ENCODE measurements at places on chromosomes 2 and 18. TPM values are rescaled to one million over a fixed set of nuclear protein-coding genes. Genes with fewer than 3 reads are reported as not detected.

DNA sequence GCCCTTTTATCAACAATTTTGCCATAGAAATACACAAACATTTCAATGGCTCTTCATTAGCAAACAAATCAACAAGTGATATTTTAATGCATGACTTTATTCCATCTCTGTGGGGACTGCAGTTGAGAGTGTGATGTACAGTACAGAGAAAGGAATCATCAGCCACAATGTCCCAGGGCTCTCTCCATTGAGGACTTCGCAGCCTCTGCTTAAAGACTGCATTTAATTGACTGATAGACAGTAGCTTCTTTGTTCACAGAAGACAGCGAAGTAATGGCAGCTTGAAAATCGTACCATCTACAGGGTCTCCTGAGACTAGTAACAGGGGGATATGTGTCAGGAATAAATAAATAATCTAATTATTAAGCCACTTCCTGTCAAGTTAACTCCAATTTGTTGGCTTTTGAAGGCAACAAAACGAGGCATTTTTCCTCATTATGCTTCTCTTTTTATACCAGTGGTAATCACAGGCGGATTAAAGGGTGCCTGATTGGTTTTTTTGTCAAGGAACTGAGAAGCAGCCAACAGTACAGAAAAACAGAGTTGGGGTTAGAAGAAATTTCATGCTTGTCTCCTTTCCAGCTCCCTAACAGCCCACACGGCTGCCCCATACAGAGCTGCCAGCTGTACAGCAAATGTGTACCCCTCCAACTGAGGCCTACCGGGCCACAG is 164.3 kb downstream of the ZNF521 start:
- DNase-seq = no peak

DNA sequence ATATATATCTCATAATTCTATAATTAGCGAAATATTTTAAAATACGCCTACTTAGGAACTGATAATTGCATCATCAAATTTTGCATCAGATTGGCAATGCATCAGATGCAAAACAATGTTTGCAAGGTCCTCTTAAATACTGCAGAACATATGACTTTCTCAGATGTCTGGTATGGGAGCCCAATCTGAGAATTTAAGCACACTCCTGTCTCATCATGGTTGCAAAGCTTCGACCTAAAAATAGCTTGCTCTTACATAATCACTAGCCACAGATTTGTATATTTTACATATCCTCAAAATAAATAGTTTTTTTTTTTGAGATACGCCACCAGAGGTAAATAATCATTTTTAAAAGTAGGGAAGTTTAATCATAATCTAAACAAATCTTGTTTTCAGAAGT is 123.2 kb downstream of the CABYR start:
- no peak for DNase-seq

CMPK2 gene
- total RNA-seq = 0.17 TPM

GRCh38 chr18:53755914-53756609 is 468.4 kb downstream of the MBD2 start:
- no peak for DNase-seq

DNA sequence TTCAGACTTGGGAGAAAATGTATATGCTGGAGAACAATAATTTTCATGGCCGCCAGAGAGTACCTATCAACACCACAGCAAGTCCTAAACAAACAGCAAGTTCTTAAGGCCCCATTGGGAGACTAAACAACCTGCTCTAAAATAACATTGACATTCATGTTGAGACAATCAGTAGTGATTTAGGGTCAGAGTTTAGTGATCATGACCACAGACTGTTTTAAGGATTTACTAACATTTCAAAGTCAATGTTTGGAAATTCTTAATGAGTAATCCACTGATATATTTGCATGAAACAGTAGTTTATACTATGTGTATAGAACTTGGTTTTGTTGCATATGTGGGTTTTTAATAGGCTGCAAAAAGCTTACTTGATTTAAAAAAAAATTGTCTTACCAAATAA is 34.7 kb downstream of the RASGRP3 start:
- DNase-seq = no peak

MYOM1 gene
- total RNA-seq = 0.10 TPM

DNA sequence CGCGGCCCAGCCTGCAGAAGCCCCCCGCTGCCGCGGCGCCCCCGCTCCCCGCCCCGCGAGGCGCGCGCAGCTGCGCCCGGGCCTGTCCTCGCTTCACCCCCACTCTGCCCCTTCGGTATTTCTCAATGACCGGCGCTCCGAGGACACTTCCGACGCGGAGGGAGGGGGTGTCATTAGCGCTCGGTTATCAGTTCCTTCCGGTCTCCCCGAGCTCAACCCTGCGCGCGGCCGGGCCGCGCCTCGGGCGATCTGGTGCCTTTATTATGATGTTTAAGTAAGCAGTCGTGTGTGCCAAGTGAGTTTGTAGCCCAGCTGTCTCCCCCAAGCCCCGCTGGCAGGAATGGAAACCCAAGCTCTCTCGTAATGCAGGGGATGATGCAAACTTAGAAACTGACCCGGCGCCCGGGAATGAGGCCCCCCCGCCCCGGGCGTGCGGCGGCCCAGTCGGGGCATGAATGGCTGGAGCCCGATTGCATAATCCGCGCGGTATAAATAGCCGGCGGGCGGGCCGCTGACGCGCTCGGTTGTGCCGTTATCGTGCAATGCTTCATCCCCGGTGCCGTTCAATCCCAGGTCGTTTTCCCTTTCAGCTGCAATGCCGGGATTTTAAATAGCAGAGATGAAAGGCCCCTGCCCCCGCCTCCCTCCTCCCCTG is 3.9 kb upstream of the SPRED2 start:
- peak; percentile 94 for DNase-seq

- DNase-seq = no peak
Observed at GRCh38 chr2:62568074-62568473, 62.1 kb upstream of the TMEM17 start.

SP5 gene
- not detected for total RNA-seq

GRCh38 chr2:62738981-62739936 is 33.7 kb downstream of the EHBP1 start:
- DNase-seq = no peak

DNA sequence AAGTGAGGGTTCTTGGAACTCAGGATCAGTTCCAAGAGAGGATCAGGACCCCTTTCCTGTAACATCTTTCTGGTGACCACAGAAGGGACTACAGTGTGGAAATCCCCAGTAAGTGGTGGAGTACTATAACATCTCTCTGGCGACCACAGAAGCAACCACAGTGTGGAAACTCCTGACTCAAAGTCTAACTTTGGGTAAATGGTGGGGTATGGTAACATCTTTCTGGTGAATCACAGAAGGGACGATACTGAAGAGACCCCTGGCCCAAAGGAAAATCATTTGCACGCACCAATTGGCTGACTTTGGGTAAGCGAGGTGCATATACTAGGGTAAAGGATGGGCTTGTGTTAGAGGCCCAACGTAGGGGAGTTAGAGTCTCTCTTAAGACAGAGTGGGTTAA is 56.3 kb upstream of the GULP1 start:
- DNase-seq = no peak

CDKL4 gene
- total RNA-seq = not detected

GRCh38 chr18:55781481-55781957 is 193.5 kb upstream of the TCF4 start:
- no peak for DNase-seq

GRCh38 chr2:98478907-98479306 is 34.2 kb downstream of the INPP4A start:
- no peak for DNase-seq

VWC2L gene
- total RNA-seq = not detected

DNA sequence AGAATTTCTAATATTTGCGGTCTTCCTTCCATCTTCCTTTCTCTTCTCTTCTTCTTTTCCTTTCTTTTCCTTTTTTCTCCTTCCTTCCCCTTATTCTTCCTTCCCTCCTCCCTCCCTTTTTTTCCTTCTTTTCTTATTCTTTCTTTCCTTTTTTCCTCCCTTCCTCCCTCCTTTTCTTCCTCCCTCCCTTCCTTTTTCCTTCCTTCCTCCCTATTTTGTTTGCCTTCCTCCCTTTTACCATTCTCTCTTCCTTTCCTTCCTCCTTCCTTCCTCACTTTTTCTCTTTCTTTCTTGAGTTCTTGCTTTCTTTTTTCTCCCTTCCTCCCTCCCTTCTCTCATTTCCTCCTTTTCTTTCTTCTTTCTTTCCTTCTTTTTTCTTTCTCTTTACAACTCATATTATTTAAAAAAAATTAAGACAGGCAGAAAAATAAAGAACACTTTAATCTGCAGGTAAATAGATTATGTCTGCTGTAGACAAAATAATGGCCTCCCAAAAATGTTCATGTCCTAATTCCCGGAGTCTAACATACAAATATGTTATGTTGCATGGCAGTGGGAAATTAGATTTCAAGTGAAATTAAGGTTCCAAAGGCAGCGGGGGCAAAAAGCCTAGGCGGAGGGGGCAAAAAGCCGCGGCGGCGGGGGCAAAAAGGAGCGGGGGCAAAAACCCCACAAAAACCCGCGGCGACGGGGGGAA is 152.4 kb downstream of the ANKRD30BL start:
- DNase-seq = no peak

DNA sequence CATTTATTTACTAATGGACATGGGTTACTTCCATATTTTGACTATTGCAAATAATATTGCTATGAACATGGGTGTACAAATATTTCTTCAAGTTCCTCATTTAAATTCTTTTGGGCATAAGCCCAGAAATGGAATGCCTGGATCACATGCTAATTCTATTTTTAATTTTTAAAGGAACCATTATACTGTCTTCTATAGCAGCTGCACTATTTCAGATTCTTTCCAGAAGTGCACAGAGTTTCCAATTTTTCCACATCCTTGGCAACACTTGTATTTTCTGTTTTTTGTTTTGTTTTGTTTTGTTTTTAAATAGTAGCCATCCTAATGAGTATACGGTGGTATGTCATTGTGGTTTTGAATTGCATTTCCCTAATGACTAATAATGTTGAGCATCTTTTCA is 8.5 kb upstream of the RALBP1 start:
- DNase-seq = no peak

DNA sequence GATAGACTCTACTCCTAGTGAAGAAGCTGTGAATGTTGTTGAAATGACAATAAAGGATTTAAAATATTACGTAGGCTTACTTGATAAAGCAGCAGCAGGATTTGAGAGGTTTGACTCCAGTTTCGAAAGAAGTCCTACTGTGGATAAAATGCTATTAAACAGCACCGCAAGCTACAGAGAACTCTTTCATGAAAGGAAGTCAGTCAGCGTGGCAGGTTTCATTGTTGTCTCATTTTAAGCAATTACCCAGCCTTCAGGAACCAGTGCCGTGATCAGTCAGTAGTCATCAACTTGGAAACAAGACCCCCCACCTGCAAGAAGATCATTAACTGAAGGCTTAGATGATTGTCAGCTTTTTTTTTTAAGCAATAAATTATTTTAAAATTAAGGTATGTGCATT is 14.0 kb downstream of the USP14 start:
- DNase-seq = no peak

- no peak for DNase-seq
Observed at GRCh38 chr2:31238906-31239592, 5.1 kb downstream of the EHD3 start.

C1QL2 gene
- total RNA-seq = not detected

RAX gene
- total RNA-seq = not detected

DNA sequence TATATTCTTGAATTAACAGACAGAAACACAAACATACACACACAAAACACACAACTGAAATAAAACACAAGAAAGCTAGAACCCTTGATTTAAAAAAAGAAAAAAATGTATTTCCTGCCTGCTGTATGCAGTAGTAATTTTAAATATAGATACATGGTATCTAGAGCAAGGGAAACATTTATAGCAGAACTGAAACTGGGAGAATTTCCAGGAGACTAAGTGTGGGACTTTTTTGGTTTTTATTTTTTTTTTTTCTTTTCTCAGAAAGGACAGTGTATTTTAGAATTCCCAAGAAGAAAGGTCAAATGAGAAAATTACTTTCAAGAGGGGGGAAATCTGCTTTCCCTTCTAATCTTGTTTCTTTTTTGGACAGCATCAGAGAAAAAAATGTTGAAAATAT is 558.9 kb upstream of the PKDCC start:
- no peak for DNase-seq

VIL1 gene
- total RNA-seq = 0.02 TPM

GRCh38 chr18:37712776-37713175 is 147.2 kb upstream of the CELF4 start:
- no peak for DNase-seq

DNA sequence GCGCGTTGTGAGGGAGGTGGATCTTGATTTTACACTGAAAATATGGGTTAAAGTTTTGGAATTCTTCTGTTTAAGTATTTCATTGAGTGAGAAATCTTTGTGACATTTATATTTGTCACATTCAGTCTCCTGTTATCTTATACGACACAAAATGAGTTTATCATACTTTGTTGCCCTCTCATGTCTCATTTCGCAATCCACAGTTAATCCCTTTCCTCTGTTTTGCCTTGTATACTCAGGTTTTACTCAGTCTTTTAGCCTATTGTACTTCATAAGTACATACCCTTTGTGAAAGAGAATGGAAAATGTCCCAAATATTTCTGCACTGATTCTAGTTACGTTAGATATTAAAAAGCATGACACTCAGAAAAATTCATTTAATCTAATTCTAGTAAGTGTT is 142.7 kb downstream of the ATP9B start:
- DNase-seq = no peak

DNA sequence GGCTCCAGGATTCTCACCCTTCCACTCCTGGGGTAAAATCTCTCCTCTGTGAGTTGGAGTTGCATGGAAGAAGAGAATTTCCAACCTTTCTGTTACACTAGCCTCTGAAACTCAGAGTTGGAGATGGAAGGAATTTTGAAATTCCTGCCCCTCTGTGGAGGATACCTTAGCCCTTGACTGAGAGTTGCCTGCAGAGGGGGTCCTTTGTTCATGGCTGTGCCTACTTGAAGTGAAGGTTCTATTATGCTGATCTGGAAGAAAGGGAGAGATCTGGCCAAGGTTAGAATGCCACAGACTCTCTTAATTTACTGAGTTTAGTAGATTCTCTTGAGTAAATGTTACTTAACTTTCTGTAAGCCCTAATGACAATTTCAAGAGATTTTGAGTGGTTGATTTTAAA is 626.6 kb upstream of the GYPC start:
- no peak for DNase-seq

C2orf15 gene
- 0.27 TPM for total RNA-seq

NR4A2 gene
- 5.7 TPM for total RNA-seq

DSC3 gene
- total RNA-seq = 2.1 TPM

SOX11 gene
- total RNA-seq = 0.03 TPM

CCDC74B gene
- 5.5 TPM for total RNA-seq

GRCh38 chr2:41283079-41283775 is 764.6 kb upstream of the PKDCC start:
- DNase-seq = no peak

- DNase-seq = no peak
Observed at GRCh38 chr2:205261516-205262020, 420.7 kb upstream of the NRP2 start.

GNAL gene
- 8.6 TPM for total RNA-seq
